Activated naive CD4-positive, alpha-beta T cell treated with anti-CD3 and anti-CD28 coated beads, Interleukin-2, amount 10 ng/mL, durations not matched to agents 7 days and 5 days (primary cell): ENCODE measurements at places on chromosomes 7 and 10.

- no peak for DNase-seq
Observed at GRCh38 chr7:129591868-129592267, 19.7 kb upstream of the NRF1 start.

DNA sequence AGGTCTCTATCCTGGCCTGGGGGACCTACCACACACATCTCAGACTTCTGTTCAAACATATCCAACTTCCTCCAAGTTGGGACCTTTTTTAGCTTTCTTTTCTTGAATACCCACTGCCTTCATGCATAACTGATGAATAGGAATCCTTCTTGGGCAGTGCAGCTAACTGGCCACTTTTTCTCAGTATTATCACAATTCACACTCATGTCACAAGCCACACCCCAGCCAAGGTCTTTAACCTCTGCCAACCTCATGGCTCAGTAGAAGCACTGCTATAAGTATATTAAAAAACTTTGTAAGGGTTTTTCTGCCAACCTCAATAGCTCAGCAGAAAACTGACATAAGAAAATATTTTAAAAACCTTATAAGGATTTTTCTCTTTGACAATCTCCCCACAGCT, 44.5 kb downstream of the HHEX start:
- no peak for DNase-seq

DNA sequence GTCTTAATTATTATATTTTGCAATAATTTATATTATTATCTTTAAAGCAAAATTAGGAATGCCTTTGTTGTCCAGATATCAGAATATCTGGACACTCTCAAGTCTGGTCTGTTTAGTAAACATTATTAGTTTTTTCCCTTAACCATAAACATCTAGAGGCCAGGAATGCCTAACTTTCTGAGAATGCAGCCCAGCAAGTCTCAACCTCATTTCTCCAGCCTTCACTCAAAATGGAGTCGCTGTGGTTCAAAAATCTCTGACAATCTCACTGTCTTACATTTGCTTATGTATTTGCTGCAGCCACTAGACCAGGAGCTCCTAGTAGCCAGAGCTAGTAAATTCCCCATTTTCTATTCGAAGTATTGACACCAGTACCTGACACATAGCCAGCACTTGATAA, 49.7 kb upstream of the INHBA start:
- DNase-seq = no peak

- DNase-seq = no peak
Observed at GRCh38 chr10:4343873-4344272, 482.1 kb upstream of the AKR1E2 start.

- peak; percentile 49 for DNase-seq
Observed at GRCh38 chr7:93442478-93443224, 131.9 kb downstream of the CALCR start.

- DNase-seq = no peak
Observed at GRCh38 chr7:35726654-35727053, 31.7 kb upstream of the HERPUD2 start.

GRCh38 chr7:45311597-45311996, 154.0 kb downstream of the RAMP3 start:
- no peak for DNase-seq
